ENCODE measurements at places on chromosomes 13 and 19.
A peak's percentile ranks its signal among the peaks of the same experiment; 100 is the strongest.

- no peak for DNase-seq
Measured at GRCh38 chr19:41932720-41933332, 4.6 kb upstream of the ERFL start.

DNA sequence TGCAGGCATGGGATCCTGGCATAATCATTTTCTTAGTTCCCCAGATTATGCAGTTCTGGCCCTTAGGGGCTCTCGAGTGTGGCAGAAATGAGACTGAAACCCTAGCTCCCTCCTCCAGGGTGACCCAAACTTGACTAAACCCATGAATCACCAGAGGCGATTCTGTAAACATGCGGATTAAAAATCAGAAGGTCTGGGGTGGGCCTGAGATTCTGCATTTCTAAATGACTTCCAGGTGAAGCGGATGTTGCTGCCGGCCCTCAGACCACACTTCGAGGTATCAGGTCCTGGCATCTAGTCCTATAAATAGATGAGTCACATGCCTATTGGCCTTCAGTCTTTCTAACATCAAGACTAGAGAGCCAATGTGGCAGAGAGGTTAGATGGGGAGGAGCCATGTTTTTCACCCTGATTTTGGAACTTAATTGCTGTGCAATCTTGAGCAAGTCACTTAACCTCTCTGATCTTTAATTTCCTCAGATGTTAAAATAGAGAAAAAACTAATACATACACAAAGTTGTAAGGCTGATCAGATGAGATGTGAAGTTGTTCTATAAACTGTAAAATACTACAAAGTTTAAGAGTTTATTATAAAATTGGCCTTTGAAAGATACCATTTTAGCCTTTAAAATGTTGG lies 431.2 kb downstream of the FOXO1 start:
- peak; percentile 47 for DNase-seq

DNA sequence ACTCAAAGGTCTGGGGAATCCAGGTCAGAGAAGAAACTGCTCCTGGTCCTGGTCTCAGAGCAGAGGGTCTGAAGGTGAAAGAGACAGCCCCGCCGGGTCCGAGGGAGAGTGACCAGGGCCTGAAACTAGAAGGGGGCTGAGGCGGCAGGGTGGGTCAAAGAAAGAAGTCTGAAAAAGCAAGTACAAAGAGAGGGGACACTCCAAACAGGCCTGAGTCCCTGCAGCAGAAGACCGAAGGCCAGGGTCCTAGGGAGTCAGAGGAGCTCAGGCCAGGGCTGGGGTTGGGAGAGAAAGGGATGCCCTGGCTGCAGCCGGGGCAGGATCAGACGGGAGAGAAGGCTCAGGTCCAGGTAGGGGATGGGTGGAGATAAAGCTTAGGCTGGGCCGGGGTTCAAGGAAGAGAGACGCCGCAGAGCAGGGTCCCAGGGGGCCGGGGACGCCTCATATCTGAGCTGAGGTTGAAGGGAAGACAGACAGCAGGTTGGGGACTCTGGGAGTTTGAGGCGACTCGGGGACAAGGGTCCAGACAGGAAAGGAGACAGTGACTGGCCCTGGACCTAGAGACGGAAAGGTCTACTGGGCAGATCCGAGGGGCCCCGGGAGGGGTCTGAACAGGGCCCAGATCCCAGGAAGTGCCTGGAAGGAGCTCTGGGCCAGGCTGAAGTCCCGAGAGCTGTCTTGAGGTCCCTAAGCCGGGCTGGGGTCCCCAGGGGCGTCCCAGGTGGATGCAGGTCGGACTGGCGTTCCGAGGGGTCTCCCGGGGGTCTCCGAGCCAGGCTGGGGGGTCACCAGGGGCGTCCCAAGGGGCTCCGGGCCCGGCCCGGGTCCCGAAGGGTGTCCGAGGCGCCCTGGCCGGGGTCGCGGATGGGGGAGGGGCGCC lies 795 bp downstream of the MLLT1 start:
- peak; percentile 7 for DNase-seq

DNA sequence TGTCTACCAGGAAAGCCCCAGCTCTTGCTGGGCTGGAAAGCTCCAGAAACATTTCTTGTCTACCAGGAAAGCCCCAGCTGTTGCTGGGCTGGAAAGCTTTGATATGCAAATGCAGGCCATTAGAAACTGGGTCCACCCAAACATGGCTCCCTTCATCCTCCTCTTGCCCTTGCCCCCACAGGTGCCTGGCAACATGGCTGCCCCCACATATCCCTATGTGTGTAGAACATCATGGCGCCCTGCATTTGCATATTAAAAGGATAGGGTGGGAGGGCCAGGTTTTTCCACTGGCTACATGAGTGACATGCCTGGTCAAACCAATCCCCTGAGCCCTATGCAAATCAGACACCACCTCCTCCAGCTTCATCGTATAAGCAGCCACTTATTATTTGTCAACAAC lies 455.4 kb upstream of the ARGLU1 start:
- DNase-seq: no peak

DNA sequence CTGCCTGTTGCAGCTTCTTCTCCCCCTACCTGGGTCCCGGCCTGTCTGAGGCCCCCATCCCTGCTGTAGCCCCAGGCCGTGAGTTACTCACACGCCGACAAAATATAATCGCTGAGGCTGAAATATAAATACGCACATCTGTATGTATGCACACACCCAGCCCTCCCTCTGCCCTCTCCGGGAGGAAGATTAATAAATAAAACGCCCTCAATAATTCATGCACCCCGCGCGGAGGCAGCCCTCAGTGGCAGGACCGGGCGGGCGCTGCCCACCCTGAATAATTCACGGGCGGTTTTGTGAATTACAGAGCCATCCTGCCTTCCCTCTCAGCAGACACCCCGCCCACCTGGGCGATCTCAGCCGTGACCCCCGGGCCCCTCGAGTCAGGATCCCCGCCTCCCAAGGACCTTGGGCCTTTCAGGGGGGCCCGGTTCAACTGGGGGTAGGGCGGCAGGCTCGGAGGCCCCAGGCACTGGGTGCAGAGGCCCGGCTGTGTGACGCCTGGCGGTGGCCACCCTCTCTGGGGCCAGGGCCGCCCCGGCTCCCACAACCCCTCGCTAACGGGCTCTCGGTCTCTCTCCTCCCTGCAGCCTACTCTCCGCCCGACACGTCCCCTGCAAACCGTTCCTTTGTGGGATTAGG lies 24.2 kb downstream of the SMIM24 start:
- no peak for DNase-seq

- peak; percentile 57 for DNase-seq
Measured at GRCh38 chr19:31351056-31351854, 2.0 kb upstream of the TSHZ3 start.

GRCh38 chr13:41995336-41995735 lies 34.4 kb upstream of the VWA8 start:
- no peak for DNase-seq

DNA sequence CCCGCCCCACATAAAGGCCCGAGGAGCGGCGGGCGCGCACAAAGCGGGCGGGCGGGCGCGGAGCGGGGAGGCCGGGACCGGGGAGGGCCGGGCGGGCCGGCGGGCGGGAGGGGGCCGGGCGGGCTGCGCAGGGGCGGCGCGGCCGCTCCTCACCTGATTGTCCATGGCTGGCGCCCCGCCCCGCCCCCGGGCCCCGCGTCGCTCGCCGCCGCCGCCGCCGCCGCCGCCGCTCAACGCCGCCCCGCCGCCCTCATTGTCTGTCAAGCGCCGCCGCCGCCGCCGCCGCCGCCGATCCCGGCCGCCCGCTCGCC lies 200 bp downstream of the MLLT1 start:
- no peak for DNase-seq

- peak; percentile 48 for DNase-seq
Measured at GRCh38 chr13:31824705-31825517, 85.6 kb downstream of the RXFP2 start.

DNA sequence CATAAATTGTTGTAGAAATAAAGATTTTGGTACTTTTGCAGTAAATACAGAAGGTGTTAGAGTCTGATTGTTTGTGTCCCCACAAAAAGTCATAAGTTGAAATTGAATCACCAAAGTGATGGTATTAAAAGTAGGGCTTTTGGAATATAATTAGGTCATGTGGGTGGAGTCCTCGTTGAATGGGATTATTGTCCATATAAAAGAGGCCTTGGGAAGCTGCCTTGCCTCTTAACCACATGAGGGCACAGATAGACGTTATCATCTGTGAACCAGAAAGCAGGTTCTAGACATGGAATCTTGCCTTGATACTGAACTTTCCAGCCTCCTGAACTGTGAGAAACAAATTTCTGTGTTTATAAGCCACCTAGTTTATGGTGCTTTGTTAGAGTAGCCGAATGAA lies 186.8 kb downstream of the PRR20E start:
- DNase-seq: no peak

DNA sequence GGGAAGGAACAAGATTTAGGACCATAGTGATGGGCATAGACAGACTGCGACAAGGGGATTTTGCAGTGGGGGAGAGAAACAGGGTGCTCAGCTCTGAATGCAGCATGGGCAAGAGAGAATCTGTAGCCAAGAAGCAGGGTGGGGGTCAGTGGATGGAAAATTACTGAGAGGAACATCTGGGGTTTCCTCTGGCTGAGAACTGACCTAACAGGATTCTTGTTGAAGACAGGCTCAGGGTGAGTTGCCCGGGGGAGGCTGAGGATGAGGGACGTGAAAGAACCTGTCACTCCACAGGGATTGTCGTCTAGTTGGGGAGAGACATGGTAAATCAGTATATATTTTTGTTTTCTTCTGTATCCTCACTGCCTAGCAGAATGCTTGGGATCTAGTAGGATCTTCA lies 118.7 kb upstream of the PEG3 start:
- no peak for DNase-seq

- DNase-seq: peak; percentile 50
Measured at GRCh38 chr13:75760131-75761021, 124.2 kb downstream of the LMO7 start.

DNA sequence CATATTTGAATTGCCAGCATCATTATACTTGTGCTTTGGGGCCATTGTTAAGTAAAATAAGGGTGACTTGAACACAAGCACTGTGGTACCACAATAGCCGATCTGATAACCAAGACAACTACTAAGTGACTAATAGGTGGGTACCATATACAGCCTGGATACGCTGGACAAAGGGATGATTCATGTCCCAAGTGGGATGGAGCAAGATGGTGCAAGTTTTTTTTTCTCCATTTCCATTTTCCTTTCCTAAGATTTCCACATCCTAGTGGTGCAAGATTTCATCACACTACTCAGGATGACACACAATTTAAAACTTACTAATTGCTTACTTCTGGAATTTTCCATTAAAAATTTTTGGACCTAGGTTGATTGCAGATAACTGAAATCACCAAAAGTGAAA lies 15.1 kb downstream of the BRCA2 start:
- peak; percentile 75 for DNase-seq

GRCh38 chr19:41753936-41754529 lies 1.3 kb upstream of the CEACAM6 start:
- DNase-seq: peak; percentile 29

DNA sequence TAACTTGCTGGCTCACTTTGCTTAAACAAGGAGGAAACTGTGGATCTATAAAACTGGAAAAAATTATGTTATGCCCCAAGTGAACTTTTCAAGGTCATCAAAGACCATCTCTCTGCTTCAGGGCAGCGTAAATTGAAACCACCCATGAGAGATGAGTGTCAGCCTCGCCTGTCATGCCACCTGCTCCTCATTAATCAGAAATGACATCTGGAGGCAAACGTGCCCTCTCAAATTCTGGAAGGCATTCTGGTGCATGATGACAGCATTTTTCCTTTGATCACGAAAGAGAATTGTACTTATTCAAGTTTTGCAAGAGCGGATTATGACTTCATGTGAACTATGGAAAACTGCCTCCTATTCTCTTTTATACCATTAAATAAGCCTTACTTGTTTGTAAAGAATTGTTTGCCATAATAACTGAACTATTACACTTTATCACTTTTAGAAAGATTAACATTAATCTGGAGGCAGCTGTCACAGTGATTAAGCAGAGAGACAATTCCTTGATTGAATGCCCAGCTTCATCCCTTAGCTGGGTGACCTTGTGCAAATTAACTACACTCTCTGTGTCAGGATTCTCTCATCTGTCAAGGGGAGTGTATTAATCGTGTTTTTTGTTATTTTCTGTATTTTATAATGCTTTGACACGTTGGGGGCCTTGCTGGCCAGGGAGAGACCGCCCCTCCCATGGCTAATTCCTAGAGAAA lies 17.0 kb upstream of the SACS start:
- DNase-seq: no peak

- DNase-seq: no peak
Measured at GRCh38 chr13:110737555-110737954, 24.1 kb downstream of the ING1 start.

- DNase-seq: no peak
Measured at GRCh38 chr19:56917529-56917928, 77.0 kb upstream of the PEG3 start.

GRCh38 chr13:36428086-36428485 lies 4.2 kb upstream of the CCNA1 start:
- no peak for DNase-seq

- DNase-seq: no peak
Measured at GRCh38 chr13:102440259-102440936, 38.5 kb upstream of the FGF14 start.

DNA sequence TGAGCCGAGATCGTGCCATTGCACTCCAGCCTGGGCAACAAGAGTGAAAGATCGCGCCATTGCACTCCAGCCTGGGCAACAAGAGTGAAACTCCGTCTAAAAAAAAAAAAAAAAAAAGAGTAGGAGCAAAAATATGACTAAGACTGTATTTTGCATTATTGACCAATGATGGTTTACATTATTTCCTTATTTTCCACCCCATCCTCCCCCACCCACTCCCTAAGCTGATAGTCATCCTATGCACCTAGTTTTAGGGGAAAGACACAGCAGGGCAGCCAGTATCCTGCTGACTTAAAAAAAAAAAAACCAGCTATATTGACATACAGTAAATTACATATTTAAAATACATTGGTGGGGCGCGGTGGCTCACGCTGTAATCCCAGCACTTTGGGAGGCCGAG lies 25.1 kb downstream of the VAV1 start:
- DNase-seq: no peak

GRCh38 chr19:31098836-31099235 lies 250.4 kb downstream of the TSHZ3 start:
- DNase-seq: no peak

GRCh38 chr19:54142166-54142780 lies 4.7 kb downstream of the CNOT3 start:
- DNase-seq: no peak

DNA sequence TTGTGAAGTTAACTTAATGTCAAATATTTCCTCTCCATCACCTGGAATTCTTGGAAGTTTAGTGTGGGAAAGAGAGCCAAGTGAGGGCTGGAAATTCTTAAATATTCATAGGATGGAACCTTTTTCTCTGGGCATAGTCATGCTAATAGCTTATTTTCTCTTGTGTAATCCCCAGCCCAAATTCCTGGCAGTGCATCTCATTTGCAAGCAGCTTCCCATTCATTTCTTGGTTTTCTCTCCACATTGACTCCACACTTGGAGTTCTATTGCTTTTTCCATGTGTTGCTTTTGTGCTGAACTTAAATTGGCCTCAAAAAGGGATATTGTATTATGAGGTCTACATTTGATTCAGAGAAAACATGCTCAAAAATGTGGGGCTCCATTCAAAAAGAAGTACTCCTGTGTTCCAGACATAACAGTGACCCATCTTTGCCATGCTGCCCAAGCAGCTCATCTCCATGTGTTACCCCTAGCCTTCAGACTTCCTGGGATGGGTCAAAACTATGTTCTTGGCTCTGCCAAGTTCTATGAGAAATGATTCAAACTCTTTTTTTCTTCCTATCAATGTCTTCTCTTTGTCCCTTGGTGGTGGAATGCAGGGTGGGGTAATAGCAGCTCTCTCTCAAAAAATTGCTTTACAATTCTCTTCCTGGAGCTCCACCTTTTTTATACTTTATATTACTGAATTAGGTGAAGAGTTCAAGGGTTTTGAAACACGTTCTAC lies 2471.5 kb downstream of the PCDH9 start:
- no peak for DNase-seq
